ENCODE measurements at places on chromosomes 6 and 20.

GRCh38 chr20:63226042-63226943, 9.4 kb upstream of the BIRC7 start:
- no peak for DNase-seq

DNA sequence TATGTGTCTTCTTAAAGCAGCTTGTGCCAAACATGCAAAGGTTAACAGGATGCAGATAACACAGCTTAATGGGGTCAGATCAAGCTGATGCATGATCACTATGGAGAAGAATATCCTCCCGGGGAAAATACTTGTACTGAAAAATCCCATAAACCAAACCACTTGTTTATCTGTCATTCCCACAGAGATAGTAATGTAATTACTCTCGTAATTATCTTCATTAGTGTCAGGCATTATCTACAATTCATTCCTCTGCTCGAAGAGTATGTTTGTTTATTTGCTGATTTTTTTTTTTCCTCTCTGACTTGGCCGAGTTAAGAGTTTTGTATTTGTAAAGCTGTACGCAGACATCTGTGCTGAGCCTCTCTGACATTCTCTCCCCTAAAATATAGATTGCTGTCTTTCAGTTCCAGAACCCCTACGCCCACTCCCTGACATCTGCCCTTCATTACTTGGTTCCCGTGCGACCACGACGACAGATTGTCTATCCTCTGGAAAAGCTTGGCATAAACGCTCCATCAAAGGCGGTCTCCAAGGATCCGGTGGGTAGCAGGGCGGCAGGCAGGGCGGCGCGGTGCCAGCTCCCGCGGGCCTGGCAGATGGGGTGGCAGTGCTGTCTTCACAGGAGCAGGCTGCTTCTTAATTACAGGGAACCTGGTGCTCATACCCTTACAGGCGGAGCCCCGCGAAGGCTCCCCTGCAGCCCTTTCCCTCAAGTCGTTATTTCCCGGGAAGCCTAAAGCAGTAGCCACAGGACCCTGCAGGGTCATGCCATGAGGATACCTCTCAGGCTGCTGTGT, 147.2 kb downstream of the CFAP61 start:
- no peak for DNase-seq

DNA sequence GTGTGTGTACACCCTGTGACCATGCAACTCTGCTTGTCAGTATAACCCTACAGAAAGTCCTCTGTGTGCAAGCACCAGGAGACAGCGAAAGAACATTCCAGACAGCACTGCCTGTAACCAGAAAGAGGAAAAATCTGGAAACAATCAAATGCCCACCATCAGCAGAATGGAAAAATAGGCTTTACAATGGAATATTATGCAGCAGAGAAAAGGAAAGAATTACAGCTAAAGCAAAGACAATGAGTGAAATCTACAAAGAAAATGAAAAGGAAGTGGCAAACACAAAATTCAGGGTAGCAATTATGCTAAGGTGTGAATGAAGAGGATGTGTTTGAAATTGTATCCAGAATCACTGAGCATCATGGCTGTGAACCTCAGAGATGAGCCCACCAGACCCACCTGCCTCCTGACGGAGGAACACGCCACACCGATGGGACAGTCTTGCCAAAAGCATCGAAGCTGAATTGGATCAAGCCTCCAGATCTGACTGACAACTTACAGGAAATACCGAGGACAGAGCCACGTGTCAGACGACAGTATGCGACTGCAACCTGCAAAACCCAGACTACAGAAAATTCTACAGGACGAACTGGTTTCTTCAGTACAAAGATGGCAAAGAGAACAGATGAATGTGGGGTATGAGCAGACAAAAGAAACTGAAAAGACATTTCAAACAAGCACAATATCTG, 133.2 kb downstream of the NFATC2 start:
- DNase-seq, result no peak

GRCh38 chr6:53828215-53828614, 33.4 kb downstream of the LRRC1 start:
- DNase-seq, result no peak

DNA sequence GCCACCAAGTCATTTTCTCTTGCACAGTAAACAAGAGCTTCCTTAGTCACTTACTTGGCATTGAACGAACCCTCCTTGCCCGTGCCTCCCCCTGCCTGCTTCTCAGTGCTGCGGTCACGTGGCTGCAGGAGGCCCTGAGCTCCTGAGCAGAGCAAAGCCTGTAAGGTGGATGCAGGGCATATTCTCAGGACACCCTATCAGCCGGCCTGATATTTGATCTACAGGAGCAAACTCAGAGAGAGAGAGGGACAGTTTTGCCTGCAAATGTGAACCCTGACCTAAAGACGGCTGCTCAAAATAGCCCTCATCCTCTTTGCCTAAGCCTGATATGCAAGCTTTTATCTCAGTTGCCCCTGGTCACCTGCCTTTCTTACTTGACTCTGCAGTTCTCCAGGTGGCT, 93.0 kb upstream of the POPDC3 start:
- DNase-seq, result no peak

GRCh38 chr6:5205877-5206850, 54.6 kb downstream of the LYRM4 start:
- no peak for DNase-seq

GRCh38 chr6:16206595-16207037, 31.8 kb upstream of the GMPR start:
- peak; percentile 56 for DNase-seq

DNA sequence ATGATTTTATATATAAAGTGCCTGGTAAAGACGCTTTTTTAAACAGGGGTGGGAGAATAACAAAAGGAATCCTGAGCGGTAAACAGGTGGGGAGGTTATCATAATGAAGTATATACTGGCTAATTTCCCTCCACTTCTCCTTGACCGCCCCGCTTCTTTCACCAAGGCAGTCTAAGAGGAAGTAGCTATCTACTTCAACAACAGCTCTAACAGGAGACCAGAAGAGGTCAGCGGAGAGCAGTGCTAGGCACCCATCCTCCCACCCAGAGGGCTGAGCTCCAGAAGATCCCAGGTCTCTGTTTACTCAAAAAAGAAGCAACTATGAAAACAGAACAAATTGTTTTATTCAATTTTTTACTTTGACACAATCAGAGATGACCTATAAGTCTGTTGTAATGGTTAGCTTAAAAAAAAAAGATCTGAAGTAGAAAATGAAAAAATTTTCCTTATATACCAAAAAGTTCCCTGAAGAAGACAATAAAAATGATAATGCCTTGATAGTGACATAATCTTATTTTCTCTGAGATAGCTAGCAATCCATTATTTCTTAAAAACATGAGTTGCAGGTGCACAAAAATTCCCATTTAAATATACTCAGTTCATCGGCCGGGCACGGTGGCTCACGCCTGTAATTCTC, 141.1 kb downstream of the PDSS2 start:
- DNase-seq, result peak; percentile 44

DNA sequence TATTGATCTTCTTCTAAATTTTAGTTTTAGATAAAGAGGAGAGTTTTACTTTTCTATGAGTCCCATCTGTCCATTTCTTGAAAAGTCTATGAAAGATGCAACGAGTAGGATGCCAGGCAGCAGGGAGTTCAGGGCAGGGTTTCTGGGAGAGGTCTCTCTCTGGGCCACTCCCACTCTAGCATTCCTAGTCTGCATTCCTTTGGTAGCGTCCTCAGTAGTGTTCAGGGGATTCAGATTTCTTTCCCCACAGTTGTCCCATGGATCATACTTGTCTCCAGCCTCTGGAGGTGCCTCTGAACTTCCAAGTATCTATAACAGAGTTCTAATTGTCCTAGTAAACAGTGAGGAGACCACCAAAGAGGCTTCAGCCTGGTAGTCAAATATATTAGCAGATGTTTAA, 225.3 kb downstream of the RIMS1 start:
- no peak for DNase-seq

DNA sequence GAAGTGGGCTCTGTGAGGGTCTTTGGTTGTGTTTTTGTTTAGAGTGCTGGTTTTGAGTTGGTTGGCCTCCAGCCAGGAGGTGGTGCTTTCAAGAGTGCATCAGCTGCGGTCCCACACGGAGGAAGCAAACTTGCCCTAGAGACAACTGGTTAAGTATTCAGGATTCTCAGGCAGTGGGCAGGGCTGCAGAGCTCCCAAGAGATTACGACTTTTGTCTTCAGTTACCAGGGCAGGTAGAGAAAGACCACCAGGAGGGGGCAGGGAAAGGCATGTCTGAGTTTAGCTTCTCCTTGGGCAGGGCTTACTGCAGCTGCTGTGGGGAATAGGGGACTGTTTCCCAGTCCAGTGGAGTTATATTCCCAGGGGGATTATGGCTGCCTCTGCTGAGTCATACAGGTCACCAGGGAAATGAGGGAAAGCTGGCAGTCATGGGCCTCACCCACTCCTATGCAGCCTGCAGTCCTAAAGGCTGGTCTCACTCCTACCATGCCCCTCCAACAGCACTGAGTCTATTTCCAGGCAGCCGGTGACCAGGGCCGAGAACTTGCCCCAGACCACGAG, 64.3 kb downstream of the TTI1 start:
- no peak for DNase-seq

- DNase-seq, result no peak
Measured at GRCh38 chr6:16162003-16162402, 33.1 kb downstream of the MYLIP start.

GRCh38 chr6:31765910-31766794, 3.7 kb downstream of the SAPCD1 start:
- no peak for DNase-seq

DNA sequence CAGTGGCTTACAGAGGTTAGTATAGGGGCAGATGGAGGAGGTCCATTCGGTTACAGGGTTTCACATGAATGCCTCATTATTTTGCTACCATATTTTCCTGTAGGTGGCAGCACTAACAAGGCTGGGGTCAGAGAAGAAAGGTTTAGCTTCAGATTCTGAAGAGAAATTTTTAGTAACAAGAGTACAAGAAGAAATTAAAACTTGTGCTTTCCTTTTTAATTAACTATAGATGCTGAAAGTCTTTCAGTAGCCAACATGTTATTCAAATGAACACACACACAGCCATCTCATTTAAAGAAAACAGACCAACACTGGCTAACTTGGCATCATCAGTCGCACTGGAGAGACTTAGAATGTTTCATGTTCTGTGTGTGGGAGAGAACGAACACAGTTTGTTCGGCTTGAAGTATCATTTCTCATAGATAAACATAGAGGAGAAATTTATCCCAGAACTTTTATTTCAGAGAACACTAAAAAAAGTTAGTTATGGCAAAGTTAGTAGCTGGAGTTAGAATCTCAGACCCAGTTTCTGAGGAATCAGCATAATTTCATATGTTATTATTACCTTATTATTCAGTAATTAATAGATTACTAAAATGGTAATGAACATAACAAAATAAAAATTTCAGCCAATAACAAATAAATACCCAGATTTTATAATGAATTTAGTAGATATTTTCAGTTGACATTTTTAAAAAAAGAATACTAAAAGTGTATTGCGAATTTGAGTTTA, 314.0 kb upstream of the RSPO3 start:
- peak; percentile 29 for DNase-seq

DNA sequence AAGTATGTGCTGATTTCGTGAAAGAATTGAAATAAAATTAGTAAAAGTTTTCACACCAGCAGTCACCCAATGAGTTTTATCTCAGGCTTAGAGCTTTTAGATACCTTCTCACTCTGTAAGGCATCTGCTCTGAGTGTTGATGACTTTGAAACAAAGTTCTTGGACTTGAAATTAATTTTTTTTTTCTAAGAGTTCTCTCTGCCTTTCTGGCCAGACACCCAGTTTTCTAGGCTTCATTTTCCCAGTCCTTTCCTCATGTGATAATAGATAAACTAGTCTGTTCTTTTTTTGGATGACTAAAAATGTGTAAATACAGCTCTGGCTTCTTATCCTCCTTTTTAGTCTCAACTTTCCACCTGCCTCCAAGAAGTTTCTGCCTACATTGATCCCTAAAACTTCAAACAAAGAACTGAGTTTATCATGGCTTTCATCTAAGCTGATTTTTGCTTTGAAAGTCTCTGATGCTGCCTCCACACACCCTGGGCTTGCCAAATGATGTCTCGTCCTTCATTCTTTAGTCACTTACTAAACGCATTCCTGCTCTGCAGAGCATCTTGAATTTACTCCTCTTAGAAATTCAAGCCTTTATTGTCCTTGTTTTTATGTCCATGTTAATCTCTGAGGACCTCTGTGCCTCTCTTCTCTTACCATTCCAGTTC, 32.7 kb downstream of the SLX4IP start:
- no peak for DNase-seq

- DNase-seq, result peak; percentile 33
Measured at GRCh38 chr6:37277001-37277409, 19.1 kb upstream of the TMEM217 start.

DNA sequence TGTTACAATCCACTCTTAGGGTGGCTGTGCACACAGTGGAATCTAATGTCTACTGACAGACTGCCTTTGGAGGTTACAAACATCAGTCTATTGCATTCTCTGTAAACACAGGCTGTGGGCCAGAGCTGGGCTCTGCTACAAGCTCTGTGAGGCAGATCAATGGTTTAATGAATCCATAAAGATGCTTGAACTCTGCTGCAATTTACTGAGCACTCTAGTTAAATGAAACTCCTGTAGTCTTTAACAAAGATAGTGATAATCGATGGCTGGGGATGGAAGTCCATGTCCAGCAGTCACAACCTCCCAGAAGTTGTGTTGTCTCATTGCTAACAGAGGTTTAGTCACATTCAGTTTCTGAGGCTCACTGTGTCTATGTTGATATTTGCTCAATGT, 50.5 kb downstream of the SOBP start:
- no peak for DNase-seq

- DNase-seq, result no peak
Measured at GRCh38 chr6:163712566-163712961, 298.0 kb downstream of the QKI start.

- DNase-seq, result no peak
Measured at GRCh38 chr6:38137608-38138265, 318.2 kb downstream of the ZFAND3 start.

DNA sequence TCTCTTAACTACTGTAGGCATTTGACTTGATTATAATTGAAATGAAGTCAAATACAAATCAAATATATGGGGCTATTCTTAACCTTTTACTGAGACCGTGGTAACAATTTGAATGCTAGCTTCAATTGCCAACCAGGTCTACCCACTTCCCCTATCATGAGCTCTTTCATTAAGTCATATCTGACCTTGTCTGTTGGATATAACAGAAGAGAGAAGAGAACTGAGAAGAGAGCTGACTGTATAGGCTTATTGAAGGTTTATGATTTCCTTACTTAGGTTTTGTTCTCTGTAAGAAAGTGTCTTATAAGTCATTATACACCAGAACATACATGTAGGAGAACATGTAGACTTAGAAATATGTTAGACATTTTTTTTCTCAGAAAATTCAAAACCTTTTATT, 549.4 kb downstream of the COL12A1 start:
- no peak for DNase-seq

DNA sequence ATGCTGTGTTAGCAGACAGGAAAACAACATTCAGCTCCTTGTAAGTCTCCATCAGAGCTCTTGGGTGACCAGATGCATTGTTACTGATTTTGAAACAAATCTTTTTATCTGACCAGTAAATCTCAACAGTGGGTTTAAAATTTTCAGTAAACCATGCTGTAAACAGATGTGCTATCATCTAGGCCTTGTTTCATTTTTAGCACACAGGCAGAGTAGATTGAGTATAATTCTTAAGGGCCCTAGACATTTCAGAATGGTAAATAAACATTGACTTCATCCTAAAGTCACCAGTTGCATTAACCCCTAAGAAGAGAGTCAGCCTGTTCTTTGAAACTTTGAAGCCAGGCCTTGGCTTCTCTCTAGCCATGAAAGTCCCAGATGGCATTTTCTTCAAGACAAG, 237.2 kb upstream of the BMP2 start:
- no peak for DNase-seq

GRCh38 chr6:134472661-134473060, 154.7 kb upstream of the SGK1 start:
- DNase-seq, result no peak
